ENCODE measurements at places on chromosomes 5 and 9. TPM values are rescaled to one million over a fixed set of nuclear protein-coding genes. Genes with fewer than 3 reads are reported as not detected.

- H3K36me3 ChIP-seq: no peaks in the 10 kb centered on the region
- no peaks in the 10 kb centered on the region for H3K4me1 ChIP-seq
- H3K4me3 ChIP-seq: no peak overlapping the region
- DNase-seq: no peak
These were observed 218.2 kb downstream of the SLCO4C1 start for GRCh38 chr5:102077920-102078319.

DNA sequence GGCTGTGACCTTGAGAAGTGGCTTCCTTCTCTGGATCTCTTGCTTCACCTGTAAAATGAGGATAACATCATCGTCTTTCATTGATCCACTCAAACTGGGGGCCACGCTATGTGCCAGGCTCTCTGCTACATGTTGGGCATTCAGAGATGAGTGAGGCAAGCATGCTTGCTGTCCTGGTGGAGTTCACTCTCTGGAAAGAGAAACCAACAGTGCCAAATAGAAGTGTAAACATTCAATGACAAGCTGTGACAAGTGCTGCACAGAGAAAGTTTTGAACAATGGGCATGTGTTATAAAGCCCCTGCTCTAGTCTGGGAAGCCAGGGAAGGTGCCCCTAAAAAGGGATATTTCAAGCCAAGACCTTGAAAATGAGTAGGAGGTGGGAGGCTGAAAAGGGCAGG lies 50.9 kb upstream of the AFAP1L1 start:
- H3K4me1 ChIP-seq: no peaks in the 10 kb centered on the region
- no peaks in the 10 kb centered on the region for H3K27me3 ChIP-seq
- no peaks in the 10 kb centered on the region for H3K36me3 ChIP-seq
- H3K27ac ChIP-seq: no peak overlapping the region
- H3K4me3 ChIP-seq: no peak overlapping the region
- DNase-seq: no peak

GRCh38 chr5:40288800-40289485 lies 390.8 kb upstream of the PTGER4 start:
- H3K27ac ChIP-seq: no peak overlapping the region
- H3K4me1 ChIP-seq: peaks cover 12% of the 10 kb centered on the region
- no peak overlapping the region for H3K4me3 ChIP-seq
- no peaks in the 10 kb centered on the region for H3K27me3 ChIP-seq

GRCh38 chr5:54997081-54997480 lies 11.7 kb upstream of the ESM1 start:
- no peak overlapping the region for H3K27ac ChIP-seq
- H3K4me1 ChIP-seq: peaks cover 22% of the 10 kb centered on the region
- H3K27me3 ChIP-seq: no peaks in the 10 kb centered on the region
- no peak overlapping the region for H3K4me3 ChIP-seq

The COL15A1 gene
- total RNA-seq: 0.12 TPM

The TLX3 gene
- total RNA-seq: not detected
